HT-29 (cell line): ENCODE measurements at places on chromosomes 6 and 20.

GRCh38 chr6:27617700-27618689 lies 145.1 kb upstream of the ZNF184 start:
- peak; percentile 32 for DNase-seq

- peak; percentile 87 for DNase-seq
Observed at GRCh38 chr6:119129148-119129967, 50.9 kb upstream of the FAM184A start.

DNA sequence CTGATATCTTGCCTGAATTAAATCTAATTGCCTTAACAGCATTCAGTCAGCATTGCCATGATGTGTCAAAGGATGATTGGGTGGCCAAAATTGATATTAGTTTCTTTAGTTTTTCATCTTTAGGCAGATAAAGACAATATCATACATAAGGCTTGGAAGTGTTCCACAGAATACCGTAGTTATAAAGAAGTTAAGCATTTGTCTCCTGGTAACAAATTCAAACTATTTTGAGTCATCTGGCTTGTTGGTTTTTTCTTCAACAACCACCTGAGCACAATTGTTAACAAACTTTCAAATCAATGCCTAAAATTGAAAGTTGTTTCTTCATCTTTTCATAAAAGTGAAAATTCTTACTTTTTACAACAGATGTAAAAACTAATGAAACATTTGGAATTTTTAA lies 47.5 kb upstream of the ADGRF5 start:
- DNase-seq, result peak; percentile 34

DNA sequence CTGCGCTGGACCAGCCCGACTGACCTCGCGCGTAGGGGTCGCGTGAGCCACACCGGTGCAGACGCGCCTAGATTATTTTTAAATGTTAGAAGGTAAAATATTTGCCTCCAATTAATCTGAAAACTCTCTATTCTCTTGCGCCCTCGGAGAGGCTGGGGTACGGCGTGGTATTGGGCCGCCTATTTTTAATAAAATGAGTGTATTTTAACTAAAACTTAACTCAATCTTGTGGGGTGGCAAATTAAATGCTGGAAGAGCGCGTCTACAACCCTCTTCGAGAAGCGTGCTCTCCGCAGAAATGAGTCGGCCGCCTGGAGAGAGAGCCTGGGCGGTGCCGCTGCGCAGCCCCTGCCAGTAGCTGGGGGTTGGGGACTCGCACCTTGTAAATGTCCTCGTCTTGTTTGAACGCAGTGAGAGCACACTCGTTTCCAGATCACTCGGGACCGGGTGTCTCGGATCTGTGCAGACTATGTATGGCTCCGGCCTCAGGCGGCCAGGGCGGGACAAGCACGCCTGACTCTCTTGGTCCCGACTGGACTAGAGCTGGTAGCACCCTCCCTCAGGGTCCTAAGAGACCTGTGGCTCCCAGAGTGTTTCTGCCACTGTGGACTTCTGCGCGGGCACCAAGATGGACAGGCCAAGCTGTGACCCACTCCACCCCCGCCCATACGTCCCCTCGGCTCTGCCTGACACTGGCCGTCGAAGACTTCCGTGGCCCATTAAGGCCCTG lies 2.0 kb upstream of the MAFB start:
- no peak for DNase-seq

DNA sequence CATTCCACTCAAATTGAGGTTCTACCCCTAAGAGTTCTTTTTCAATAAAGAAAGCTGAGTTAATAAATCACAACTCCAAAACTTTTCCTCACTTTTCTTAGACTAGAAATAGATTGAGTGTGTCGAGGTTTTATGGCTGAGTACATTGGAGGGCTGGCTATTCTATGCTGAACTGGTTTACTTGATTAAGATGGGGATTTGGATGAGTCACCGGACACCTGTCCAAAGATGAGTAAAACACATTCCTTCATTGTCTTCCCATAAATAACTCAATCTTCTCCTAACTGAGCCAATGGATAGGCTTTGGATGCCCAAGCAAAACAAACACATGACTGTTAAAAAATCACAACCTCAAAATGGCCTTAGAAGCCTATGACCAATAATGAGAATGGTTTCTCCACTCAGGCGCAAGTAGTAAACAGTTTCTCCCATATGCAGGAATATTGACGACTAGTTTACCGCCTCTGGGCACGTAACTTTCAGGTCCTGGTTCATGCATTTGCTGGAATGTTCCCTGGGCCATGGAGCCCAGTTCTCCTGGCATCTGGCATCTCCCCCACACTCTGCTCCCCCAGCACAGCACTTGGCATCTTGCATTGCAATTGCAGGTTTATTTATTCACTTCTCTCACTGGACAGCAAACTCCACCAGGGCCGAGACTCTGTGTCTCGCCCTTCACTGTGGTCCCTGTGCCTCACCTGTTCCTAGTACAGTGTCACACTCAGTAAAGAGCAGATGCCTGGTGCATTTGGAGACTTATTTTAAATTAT lies 43.9 kb downstream of the BCAS1 start:
- DNase-seq, result no peak

- DNase-seq, result no peak
Observed at GRCh38 chr20:38629979-38630378, 28.4 kb downstream of the ARHGAP40 start.

- DNase-seq, result no peak
Observed at GRCh38 chr6:79440598-79440997, 96.6 kb downstream of the LCA5 start.

DNA sequence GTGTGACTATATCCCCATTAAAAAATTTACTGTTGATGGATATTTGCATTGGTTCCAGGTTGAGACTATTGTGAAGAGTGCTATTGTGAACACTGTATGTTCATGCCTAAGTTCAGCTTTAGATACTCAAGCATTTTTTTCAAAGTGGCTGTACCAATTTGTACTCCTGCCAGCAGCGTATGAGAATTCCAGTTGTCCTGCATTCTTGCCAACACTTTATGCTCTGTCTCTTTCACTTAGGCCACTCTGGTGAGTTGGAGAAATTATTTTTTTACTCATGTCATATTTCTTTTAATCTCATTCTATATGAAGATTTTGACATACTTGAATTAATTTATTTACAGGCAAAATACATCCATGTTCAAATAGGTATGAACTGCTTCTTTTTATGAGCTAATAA lies 76.2 kb downstream of the JAG1 start:
- DNase-seq, result no peak

- no peak for DNase-seq
Observed at GRCh38 chr6:16333580-16333979, 95.2 kb downstream of the GMPR start.

DNA sequence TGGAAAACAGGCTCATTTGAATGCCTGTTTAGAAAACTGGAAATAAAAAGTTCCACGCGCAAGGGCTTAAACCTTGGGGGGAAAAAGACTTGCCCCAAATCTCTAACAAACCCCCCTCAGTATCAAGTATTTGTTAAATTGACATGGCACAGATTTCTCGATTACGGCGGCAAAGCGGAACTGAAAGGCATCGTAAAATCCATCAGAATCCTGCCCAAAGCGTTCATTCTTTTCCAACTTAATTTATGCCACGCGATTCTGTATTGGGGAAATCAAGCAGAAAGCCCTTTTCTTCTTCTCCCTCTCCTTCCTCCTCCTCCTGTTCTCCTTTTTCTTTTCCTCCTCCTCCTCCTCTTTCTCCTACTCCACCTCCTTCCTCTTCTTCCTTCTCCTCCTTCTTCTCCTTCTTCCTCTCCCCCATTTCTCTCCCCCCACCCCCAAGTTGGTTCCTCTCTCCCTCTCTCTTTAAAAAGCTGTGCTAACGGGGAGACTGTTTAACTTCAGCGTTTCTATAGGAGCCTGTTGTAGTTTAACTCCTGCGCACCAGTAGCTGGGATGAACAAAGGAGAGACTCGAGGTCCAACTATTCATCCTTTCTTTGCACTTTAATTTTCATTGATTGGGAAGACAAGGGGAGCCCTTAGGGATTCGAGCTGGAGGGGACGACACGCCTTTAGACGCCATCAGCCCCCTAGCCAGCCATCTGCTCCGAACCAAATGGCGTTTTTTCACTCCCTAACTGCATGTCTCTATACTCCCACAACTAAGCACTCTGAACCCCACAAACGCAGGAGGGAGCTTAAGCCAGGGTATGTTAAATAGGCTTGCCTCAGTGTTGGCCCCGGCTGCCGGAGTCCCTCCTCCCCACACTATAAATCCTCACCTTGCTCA lies 2.7 kb upstream of the DLL1 start:
- no peak for DNase-seq

DNA sequence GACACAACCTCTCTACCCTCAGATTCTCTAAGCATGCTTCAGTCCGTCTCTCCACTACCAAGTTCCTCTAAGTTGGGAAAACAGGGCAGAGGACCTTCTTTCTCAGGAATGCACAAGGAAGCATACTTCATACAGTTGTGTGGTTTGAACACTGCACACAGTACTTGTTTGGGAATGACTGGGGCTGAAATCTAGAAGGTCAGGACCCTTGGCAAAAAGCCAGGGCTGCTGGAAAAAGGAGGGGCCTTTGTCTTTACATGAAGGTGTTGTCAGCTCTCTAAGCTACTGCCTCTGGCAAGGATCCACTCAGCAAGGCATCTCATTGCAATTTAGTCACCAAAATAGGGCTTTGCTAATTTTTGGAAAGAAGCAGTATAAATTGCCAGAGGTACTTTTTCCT lies 20.7 kb upstream of the HEY2 start:
- no peak for DNase-seq

GRCh38 chr6:31690231-31691077 lies 9.6 kb upstream of the LY6G5C start:
- DNase-seq, result peak; percentile 39

DNA sequence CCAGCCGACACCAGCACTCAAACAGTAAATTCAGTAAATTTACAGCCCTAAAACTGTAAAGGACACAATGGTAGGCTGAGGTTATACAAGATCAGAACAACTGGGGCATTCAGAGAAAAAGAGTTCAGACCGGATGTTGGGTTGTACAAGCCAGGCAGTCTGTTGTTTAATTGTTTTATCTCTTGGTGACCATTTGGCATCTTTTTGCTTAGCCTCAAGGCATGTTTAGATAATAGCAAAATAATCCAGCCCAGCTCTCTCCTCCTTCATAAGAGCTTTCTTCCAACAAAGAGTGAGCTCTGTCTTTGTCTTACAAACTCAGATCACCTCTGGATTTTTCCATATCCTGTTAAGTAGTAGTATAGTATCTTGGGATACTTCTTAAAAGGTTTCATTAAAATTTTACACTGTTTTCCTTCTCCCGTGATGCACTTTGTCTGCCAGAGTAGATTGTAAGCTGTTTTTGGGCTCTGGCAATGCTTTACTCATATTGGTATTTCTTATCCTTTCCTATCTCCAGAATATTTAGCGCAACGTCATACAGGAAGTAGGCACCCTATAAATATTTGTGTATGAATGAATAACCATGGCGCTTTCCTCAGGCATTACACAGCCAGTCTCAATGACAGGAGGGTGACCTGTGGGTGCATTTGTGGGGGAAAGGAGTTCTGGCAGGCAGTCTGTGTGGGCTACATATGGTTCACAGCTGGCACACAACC lies 35.6 kb upstream of the TRAM2 start:
- DNase-seq, result peak; percentile 41

- DNase-seq, result no peak
Observed at GRCh38 chr6:154161689-154162088, 122.6 kb downstream of the OPRM1 start.

DNA sequence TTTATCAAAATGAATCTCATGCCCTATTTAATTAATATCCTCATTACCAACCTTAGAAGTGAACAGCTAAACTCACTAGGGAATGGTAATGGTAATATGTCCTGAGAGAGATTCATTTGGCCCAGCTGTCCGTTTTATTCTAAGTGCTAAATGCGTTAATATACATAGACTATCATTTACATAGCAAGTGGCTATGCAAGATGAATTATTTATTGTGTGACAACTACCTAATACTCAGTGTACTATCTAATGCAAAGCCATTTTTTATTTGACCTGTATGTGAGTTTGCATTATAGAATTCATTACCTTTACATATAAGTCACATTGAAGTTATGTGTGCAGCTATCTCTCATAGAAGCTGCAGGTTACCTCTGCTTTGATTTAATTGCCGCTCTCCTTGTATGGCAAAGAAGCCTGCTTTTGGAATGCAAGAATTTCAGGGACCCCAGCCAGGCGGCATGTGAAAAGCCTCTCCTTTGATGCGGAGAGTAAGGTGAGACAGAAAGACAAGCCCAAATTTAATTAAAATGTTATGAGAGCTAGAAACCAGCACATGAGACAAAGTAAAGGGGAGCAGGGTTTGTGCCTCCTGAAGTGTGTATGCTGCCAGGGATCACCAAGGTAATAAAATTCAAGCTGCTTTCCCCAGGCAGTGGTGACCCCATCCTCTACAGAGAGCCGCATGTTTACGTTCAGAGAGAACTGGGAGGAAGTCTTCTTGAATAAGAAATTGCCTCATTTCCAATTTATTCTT lies 693.0 kb upstream of the MAP3K7 start:
- DNase-seq, result no peak

GRCh38 chr6:106247733-106248132 lies 77.8 kb downstream of the ATG5 start:
- no peak for DNase-seq

- no peak for DNase-seq
Observed at GRCh38 chr20:57749131-57749690, 39.4 kb upstream of the PMEPA1 start.

DNA sequence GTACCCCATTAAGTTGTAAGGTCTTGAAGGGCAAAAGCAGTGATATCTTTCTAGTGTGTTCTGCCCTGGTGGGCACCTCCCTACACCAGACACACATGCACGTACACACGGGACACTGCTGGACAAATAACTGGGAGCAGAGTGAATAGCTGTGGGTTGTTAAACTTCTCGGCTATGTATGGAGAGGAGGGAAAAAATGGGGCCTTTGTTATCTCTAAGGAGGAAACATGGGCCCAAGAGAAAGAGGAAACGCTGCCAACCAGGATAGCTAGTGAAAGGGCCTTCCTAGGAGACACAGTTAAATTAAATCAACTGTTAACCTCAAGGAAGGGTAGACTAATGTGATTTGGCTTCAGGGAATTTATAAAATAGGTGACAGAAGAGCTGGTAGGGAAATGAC lies 169.7 kb downstream of the MYLK4 start:
- DNase-seq, result no peak

- no peak for DNase-seq
Observed at GRCh38 chr20:41148942-41149341, 11.6 kb downstream of the PLCG1 start.

- no peak for DNase-seq
Observed at GRCh38 chr6:52534966-52535390, 41.9 kb downstream of the TRAM2 start.

GRCh38 chr6:161215193-161215592 lies 58.7 kb downstream of the AGPAT4 start:
- DNase-seq, result no peak

- DNase-seq, result no peak
Observed at GRCh38 chr6:73497915-73498314, 22.9 kb downstream of the EEF1A1 start.
